Inflammatory macrophage treated with lipopolysaccharide for 1 hour (primary cell): ENCODE measurements at places on chromosomes 1 and 21.

DNA sequence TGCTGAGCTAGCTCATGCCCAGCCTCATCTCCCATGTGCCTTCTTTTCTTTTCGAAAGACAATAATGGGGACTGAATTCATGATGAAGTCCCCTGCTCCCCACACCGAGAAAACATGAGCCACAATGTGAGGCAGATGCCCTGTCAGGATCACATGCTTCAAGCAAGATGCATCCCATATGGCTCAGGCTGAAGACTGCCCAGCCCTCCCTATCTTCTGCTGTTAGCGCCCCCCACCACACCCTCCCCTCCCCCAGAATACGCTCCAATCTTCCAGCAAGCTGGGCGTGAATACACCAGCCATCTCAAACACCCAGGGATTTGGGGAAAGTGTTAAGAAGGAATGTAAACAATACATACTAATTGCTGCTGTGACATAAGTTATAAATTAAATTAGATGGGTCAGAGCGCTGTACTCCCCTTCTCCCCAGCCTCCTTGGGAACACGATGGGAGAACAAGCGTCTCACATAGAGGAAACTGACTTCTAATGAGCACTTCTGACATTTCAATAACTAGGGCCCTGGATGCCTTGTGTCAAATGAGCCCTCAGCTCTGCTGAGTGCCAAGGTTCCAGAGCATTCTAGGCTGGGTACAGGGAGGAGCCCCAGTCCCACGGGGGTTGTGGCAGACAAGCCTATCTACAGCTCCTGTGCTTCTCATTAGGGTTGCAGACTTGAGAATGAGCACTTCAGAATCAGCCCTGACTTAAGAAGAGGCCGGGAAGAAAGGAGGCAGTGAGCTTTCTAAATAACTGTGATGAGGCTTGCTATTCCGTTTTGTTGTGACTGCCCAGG lies 55.6 kb downstream of the TNR start:
- no peak for DNase-seq

DNA sequence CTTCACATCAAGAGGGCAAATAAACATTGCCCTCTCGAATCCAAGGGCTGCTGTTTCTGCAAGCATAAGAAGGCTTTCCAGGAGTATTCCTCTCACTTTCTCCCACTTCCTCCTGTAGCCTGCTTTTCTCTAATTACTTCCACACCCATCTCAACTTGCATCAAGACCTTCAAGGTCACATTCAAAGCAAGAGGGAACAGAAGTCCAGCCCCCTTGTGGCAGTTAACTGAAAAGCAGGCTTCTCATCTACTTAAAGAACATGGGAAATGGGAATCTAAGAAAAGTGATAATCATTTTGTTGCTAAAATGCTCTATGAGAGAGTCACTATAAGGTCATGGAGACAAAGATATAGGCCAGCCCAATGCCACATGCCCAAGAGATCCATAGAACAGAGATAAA lies 874.4 kb downstream of the KCNT2 start:
- DNase-seq = no peak

DNA sequence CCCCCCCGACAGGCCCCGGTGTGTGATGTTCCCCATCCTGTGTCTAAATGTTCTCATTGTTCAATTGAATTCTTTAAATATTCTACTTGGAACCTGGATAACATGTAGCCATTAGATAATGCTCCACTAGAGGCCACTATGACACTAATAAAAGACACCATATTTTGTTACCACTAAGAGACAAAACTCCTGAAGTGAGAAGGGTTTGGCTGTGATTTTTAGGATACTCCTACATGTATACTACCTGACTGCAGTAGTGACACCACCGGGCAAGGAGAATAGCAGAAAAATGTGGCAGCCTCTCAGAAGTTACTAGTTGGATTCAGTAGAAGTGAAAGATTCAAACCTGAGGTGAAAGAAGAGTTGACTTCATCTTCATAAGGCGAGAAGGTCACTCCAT lies 36.0 kb downstream of the F5 start:
- peak; percentile 34 for DNase-seq

DNA sequence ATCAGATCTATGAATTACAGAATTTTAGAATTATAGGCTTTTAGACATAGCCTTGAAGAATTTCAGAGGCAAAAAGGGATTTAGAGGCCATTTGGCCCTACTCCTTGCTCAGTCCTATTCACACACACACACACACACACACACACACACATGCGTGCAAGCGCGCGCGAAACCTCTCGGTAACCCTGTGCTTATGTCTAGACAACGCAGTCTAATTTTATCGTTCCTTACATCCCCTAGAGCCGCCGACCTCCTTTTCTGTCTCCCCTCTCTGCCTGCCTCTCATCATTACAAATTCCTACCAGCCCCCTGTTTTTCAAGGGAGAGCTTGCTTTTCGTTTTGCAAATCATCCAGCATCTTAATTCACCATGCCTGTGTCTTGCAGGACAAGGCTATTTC lies 252.1 kb downstream of the FOXD2 start:
- DNase-seq = no peak

GRCh38 chr1:203643213-203644045 lies 16.8 kb downstream of the ATP2B4 start:
- peak; percentile 44 for DNase-seq
